CD4-positive, alpha-beta T cell treated with Interferon alpha-2 for 1 hour (primary cell): ENCODE measurements at places on chromosomes 2 and 18.

GRCh38 chr2:197571627-197572271 is 55.9 kb downstream of the MOB4 start:
- DNase-seq = no peak

- no peak for DNase-seq
Measured at GRCh38 chr2:99652862-99653261, 163.0 kb upstream of the REV1 start.

DNA sequence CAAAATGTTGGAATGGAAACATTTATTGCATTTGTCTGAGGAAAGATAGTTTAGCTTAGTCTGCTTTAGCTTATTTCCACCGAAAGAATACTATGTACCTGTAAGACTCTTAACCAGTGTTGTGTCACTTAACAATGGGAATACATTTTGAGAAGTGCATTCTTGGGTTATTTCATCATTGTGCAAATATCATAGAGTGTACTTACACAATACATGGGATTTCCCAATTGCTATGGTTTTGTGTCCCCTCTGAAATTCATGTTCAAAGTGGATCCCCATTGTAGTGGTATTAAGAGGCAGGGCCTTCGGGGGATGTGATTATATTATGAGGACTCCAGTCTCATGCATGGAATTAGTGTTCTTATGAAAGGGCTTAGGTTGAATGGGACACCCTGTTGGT is 249.4 kb upstream of the UBE2E3 start:
- no peak for DNase-seq

DNA sequence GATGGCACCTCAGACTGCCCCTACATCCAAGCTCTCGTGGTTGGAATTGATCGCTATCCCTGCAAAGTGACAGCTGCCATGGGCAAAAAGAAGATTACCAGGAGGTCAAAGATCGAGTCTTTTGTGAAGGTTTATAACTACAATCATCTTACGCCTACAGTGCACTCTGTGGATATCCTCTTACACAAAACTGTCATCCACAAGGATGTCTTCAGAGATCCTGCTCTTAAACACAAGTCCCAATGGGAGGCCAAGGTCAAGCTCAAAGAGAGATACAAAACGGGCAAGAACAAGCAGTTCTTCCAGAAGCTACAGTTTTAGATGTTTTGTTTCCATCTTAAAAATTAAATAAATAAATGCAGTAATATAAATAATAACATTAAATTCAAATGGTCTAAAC is 45.4 kb downstream of the INO80D start:
- no peak for DNase-seq

GRCh38 chr2:9629222-9630116 is 1.3 kb downstream of the YWHAQ start:
- peak; percentile 29 for DNase-seq

DNA sequence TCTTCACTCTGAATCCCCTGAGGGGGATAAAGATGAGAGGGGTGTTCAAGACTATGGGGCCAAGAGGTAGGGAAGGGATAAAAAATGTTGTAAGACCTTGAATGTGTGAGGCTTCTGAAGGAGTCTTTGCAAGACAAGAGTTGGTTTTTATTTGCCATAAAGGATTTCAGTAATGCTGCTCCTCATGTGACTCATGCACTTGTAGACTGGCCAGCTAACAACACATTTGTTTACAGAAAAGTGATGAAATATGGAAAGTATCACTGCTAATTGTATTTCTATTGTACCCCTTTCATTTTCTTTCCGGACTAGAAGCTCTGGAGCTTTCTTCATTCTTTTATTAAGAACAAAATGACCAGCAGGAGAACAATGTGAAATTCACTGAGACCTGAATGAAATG is 782.1 kb downstream of the EPHA4 start:
- DNase-seq = no peak

GRCh38 chr2:216292886-216293301 is 79.4 kb downstream of the MARCHF4 start:
- DNase-seq = no peak
